ENCODE measurements at places on chromosomes 3 and 15.

- DNase-seq: no peak
Observed at GRCh38 chr15:60511351-60512031, 32.5 kb upstream of the ICE2 start.

GRCh38 chr3:193762657-193763056 is 169.6 kb downstream of the OPA1 start:
- no peak for DNase-seq

- DNase-seq: no peak
Observed at GRCh38 chr3:138289260-138289659, 40.4 kb downstream of the NME9 start.

DNA sequence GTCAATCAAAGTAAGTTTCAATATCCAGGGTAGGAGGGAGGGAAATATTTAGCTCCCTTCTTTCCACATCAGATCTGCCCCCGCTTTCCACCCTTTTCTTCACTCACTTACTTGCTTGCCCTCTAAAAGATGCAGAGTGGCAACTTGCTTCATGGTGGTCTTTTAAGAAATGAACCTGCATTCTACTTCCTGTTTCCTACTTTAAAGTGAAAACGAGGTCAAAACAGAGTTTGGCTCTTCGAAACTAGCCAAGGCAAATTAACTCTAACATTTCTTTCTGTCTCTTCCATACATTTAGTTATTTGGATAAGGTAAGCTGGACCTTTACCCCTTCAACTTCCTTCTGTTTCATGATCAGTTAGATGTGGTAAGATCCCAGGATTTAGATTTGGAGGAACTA is 34.2 kb upstream of the PEX5L start:
- DNase-seq: no peak

DNA sequence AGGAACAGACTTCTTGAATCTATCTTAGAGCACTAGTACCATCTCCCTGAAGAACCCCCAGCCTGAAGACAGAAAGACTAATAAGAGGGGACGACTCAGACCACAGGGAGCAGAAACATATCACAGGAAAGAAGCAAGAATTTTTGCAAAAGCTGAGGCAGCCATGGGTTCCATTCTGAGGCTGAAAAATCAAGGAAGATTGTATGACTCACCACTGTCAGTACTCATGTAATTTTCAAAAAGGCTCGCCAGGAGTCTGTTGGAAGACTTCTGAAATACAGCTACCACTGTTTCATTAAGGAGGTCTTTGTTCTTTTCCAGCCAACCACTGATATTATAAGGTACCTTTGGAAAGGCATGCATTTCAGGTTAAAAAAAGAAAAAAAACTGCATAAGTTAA is 47.5 kb downstream of the MYH15 start:
- no peak for DNase-seq

- no peak for DNase-seq
Observed at GRCh38 chr15:93985176-93985575, 246.2 kb upstream of the MCTP2 start.

- DNase-seq: no peak
Observed at GRCh38 chr3:10383850-10384248, 62.9 kb upstream of the SEC13 start.

GRCh38 chr15:40879609-40880008 is 5.6 kb upstream of the RHOV start:
- DNase-seq: no peak

GRCh38 chr3:194350726-194351071 is 429 bp downstream of the CPN2 start:
- DNase-seq: no peak

GRCh38 chr15:94453227-94453988 is 222.0 kb downstream of the MCTP2 start:
- DNase-seq: no peak

GRCh38 chr15:73647259-73648013 is 14.2 kb upstream of the NPTN start:
- DNase-seq: no peak

DNA sequence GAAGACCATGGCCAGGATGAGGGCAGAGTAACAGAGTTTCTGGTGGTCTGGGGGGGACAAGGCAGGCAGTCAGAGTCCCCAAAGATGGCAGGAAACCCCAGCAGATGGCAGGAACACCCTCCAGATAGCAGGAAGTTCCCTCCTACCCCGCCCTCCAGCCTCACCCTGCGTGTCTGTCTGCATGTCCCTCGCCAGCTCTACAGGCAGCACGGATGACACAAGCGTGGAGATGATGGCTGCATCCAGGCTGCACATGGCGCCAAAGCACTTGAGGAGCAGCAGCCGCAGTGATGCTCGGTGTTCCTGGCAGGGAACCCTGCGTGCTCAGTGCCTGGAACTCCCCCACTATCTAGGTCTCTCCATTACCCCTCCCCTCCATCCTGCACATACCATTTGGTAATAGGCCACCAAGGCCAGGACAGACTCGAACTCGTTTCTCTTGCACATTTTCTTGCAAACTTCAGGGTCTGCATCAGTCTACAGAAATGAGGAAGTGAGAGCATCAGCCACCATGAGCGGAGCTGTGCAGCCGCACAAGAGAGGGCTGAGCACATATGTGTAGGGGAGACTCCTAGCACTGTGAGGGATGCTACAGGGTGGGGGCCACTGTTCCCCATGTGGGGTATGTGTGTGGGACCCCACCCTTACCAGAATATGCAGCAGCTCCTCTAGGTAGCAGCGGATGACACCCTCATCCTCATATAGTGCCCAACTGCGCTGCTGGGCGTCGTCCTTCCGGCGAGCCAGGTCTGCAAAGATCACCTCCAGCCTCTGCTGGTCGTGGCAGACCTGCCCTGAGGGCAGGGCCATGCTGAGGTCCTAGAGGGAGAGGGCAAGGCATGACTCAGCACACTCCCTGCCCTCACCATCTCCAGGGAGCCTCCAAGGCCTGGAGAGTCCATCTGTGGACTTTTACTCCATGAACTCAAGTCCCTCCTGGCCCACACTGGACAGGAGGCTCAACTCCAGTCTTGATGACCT is 6.0 kb downstream of the NCKIPSD start:
- DNase-seq: no peak

- no peak for DNase-seq
Observed at GRCh38 chr3:192494174-192494573, 233.2 kb downstream of the FGF12 start.

All from NCI-H510A treated with DMSO at 0.1 percent for 48 hours (cell line).